Uterus (tissue), 4 donors: ENCODE measurements at places on chromosomes 3 and 15.

GRCh38 chr3:14431452-14431916, 29.1 kb downstream of the SLC6A6 start:
- H3K4me1 ChIP-seq = no peaks in the 10 kb centered on the region
- peak overlapping the region; percentile 51 for H3K27ac ChIP-seq
- no peaks in the 10 kb centered on the region for H3K36me3 ChIP-seq
- H3K27me3 ChIP-seq = no peaks in the 10 kb centered on the region
- DNase-seq = no peak

GRCh38 chr15:68983961-68984481, 30.5 kb upstream of the NOX5 start:
- H3K36me3 ChIP-seq = no peaks in the 10 kb centered on the region
- no peak overlapping the region for H3K27ac ChIP-seq
- no peak for DNase-seq
- H3K4me3 ChIP-seq = no peak overlapping the region
- H3K27me3 ChIP-seq = no peaks in the 10 kb centered on the region
- H3K4me1 ChIP-seq = no peaks in the 10 kb centered on the region

GRCh38 chr3:169077394-169077906, 586.1 kb downstream of the MECOM start:
- H3K27ac ChIP-seq = no peak overlapping the region
- H3K27me3 ChIP-seq = no peaks in the 10 kb centered on the region
- no peak overlapping the region for H3K4me3 ChIP-seq
- H3K36me3 ChIP-seq = no peaks in the 10 kb centered on the region
- no peak for DNase-seq

DNA sequence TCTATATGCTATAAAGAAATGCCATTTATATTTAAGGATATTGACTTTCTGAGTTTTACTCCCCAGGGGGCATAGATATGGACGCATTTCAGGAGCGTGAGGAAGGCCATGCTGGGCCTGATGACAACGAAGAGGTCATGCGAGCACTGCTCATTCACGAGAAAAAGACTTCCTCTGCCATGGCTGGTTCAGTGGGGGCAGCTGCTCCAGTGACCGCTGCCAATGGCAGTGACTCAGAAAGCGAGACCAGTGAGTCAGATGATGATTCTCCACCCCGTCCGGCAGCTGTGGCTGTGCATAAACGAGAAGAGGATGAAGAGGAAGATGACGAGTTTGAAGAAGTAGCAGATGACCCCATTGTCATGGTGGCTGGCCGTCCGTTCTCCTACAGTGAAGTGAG, 38.4 kb downstream of the GTF2E1 start:
- no peak for DNase-seq
- no peaks in the 10 kb centered on the region for H3K27me3 ChIP-seq
- H3K4me1 ChIP-seq = no peaks in the 10 kb centered on the region

GRCh38 chr15:51801391-51801835, 28.0 kb upstream of the TMOD3 start:
- H3K4me1 ChIP-seq = no peaks in the 10 kb centered on the region
- H3K4me3 ChIP-seq = no peak overlapping the region
- H3K36me3 ChIP-seq = no peaks in the 10 kb centered on the region
- H3K27ac ChIP-seq = no peak overlapping the region

GRCh38 chr3:64414043-64414442, 188.8 kb upstream of the PRICKLE2 start:
- H3K27me3 ChIP-seq = no peaks in the 10 kb centered on the region
- no peak overlapping the region for H3K27ac ChIP-seq
- H3K4me3 ChIP-seq = no peak overlapping the region
- no peaks in the 10 kb centered on the region for H3K4me1 ChIP-seq
- DNase-seq = no peak
